Liver (tissue), 10 donors: ENCODE measurements at places on chromosomes 3 and 15. TPM values are rescaled to one million over a fixed set of nuclear protein-coding genes. Genes with fewer than 3 reads are reported as not detected.

POLG gene
- 41.9 TPM for total RNA-seq

DNA sequence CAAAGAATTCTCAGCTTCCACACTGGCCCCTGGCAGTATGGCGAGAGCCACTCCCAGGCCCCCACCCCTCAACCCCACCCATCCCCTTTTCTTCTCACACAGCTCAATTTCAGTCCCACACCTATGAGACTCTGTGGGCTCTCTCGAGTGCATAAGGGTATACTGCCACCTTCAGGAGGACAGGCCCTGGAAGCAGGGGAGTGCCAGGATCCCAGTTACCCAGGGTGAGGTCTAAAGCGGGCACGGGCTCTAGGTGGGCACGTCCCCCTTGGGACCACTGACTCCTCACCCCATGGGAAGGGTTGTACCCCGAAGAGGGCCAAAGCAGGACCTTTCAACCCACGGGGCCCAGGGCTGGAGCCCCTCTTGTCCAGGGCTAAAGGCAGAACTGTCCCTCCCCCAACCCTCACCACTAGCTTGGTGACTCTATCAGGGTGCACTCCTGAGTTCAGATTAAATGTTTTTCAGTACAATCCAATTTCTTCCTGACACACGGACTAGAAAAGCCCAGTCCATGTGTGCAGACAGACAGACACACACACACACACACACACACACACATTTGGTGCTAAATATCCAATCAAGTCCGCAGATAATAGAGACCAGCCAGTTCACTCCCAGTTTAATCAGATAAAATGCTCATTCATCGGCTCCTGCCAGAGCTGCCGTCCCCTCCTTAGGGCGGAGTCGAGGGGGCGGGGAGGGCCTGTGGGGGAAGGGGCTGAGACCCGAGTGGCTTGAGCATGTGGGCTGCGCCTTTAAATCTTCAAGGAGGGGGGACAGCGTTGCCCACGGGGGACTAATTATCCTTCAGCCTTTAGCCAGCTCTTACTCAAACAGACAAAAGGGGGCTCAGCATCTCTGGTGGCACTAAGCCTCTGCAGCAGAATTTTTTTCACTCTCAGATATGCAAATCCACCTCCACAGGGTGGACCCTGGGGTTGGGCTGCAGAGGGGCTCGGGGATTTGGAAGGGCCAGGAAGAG, 59.3 kb downstream of the CYP11A1 start:
- H3K27me3 ChIP-seq = no peaks in the 10 kb centered on the region
- H3K36me3 ChIP-seq = no peaks in the 10 kb centered on the region
- H3K4me3 ChIP-seq = no peak overlapping the region
- H3K4me1 ChIP-seq = no peaks in the 10 kb centered on the region
- DNase-seq = no peak

GRCh38 chr3:149751551-149751950, 738 bp downstream of the COMMD2 start:
- H3K4me3 ChIP-seq = peak overlapping the region; percentile 100
- peaks cover 17% of the 10 kb centered on the region for H3K36me3 ChIP-seq

DNA sequence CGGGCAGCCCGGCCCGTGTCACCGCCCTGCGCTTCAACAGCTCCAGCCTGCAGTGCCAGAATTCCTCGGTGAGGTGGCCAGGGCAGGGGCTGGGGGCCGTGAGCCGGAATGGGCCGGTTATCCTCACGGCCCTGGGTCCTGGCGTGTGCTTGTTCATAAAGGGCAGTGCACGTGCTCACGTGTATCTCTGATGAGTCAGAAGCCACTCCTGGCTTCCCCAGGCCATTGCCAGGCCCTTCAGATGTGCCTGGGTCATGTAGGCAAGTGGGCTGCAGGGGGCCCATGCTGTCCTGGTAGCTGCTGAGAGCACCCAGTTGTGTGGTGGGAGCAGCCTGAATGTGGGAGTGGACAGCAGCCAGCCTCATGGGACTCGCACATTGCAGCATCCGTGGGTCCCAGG, 29.2 kb downstream of the PLXNA1 start:
- no peaks in the 10 kb centered on the region for H3K27me3 ChIP-seq
- H3K27ac ChIP-seq = no peak overlapping the region
- no peaks in the 10 kb centered on the region for H3K4me1 ChIP-seq
- H3K36me3 ChIP-seq = peaks cover 3% of the 10 kb centered on the region
- H3K4me3 ChIP-seq = no peak overlapping the region
- no peak for DNase-seq

DNA sequence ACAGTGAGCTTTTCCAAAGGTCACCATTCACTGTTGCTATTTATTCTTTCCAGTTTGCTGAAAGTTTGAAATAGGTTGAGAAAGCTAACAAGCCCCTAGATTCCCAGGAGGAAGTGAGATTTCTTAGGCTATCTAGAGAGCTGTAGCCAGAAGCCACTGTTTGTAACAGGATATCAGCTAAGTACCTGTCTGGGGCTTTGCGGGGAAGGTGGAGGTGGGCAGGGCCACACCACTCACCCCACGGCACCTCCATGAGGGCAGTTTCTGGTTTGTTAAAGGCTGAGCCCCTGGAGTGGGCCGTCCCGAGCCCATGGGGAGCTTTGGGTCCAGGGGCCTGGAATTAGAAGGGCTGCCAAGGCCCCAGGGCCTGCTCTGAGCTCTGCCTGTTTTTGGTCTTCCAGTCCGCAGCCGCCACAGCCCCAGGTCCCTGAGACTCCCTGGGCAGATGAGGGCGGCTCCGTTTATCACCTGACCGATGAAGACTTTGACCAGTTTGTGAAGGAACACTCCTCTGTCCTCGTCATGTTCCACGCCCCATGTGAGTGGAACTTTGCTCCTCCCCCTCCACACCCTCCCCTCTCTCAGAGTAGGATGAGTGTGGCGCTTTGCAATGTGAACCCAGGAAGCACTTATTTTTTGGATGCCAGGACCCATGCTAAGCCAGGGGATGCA, 63.4 kb downstream of the PDIA5 start:
- H3K27ac ChIP-seq = peak overlapping the region; percentile 56
- peaks cover 4% of the 10 kb centered on the region for H3K4me1 ChIP-seq
- DNase-seq = peak; percentile 59
- no peak overlapping the region for H3K4me3 ChIP-seq
- H3K27me3 ChIP-seq = no peaks in the 10 kb centered on the region
- peaks cover 1% of the 10 kb centered on the region for H3K36me3 ChIP-seq
